ENCODE measurements at places on chromosomes 3 and 15.

- DNase-seq: no peak
Measured at GRCh38 chr3:110816008-110816407, 255.6 kb upstream of the NECTIN3 start.

- DNase-seq: no peak
Measured at GRCh38 chr3:182967218-182968204, 12.8 kb downstream of the DCUN1D1 start.

GRCh38 chr15:59349680-59350420 is 22.8 kb downstream of the MYO1E start:
- no peak for DNase-seq

DNA sequence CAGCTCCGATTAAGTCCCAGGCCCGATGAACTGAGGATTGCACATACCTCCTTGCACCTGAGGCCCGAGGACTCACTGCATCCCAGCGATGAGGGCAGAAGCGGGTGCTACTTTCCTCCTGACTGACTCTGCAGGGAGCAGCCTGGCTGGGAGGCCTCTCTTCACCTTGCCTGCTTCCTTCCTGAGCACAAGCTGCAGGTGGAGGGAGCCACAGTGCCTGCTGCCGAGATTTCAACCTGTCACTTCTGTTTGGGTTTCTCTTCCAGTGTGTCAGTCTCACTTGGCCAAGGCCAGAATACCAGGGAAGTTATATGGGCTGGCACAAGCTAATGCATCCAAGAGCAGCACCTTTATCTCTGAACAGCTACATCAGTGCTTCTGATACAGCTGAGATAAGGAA is 185.4 kb downstream of the NTRK3 start:
- no peak for DNase-seq

DNA sequence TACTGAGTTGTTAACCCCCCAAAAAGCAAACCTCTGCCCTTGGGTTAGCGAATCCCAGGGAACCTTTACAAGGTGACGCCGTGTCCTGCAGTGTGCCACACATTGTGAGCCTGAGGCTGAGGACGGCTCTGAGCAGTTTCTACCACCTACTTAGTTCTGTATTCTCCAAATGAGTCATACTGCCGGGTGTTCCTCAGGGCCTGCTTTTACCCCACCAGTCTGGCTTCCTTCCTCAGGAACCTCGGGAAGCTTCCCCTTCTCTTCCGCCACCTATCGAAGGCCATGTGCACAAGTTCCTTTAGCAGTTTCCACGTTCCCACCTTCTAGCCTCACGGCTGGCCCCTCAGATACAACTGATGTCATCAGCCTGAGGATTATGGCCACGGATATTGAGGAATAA is 384.0 kb upstream of the TPM1 start:
- DNase-seq: no peak

- no peak for DNase-seq
Measured at GRCh38 chr3:18241837-18242236, 183.3 kb downstream of the SATB1 start.

DNA sequence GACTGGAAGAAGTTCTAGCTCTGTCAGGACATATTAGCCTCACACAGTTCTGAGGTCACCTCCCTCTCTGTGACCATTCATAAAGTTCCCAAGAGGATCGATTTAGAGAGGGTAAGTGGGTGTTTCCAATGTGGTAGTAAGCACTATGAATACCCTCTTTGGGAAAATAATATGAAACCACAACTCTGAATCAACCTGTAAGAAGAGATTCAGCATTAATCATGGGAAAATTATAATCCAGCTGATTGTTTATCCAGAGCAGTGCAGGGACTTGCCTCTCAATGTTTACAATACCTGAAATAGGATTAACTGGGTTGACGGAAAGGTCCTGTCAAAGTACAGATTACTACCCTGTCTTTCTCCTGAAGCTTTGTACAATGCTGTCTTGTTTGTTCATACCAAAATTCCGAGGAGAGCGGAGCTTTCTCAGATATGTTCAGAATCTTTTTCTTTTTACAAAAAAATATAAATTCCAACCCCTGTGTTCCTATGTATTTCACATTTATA is 302.9 kb upstream of the DPPA4 start:
- no peak for DNase-seq

DNA sequence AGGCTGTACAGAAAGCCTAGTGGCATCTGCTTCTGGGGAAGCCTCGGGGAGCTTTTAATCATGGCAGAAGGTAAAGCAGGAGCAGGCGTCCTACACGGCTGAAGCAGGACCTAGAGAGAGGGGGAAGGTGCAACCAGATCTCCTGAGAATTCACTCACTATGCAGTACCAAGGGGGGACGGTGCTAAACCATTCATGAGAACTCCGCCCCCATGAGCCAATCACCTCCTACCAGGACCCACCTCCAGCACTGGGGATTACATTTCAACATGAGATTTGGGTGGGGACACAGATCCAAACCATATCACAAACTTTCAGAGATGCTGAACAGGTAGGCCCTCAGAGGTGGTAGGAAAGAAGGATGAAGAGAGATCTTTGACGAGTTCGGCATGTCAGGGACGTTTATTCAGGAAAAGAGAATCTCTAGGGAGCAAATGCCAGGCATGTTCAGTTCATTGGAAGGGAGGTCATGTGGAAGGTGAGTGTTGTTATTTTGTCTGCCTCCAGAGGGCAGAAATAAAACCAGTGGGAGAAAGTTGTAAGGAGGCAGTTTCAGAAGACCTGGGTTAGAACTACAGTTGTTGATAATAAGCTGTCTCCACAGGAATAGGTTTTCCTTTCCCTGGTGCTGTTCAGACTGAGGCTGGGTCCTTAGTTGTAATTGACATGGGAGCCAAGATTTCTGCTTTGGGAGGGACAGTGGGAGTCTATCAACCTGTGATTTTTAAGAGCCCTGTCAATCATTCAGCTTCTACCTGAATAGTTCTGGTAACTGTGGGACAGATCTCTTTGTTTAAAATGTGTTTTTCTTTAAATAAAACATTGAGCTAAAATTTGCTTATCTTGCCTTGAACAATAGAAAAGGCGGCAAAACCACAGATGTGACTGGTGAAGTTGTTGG is 4.3 kb upstream of the FNDC3B start:
- DNase-seq: no peak

GRCh38 chr15:84910928-84911623 is 26.6 kb downstream of the SLC28A1 start:
- no peak for DNase-seq

DNA sequence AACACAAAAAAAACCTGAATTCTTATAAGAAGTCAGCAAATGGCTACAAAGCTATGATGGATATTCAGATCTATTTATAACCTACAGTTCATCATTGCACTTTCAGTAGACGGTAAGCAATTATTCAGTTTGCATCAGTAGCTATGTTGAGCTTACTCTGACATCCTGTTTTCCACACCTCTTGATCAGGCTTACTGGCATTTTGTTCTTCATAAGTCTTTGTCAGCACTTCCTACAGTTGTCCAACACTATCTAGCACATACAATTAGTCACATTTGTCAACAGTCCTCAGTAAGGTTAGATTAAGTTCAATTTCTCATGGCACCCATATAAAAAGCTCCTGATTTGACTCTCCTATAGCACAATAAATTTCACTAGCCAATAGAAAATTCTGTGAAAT is 71.2 kb upstream of the ST3GAL6 start:
- DNase-seq: no peak

DNA sequence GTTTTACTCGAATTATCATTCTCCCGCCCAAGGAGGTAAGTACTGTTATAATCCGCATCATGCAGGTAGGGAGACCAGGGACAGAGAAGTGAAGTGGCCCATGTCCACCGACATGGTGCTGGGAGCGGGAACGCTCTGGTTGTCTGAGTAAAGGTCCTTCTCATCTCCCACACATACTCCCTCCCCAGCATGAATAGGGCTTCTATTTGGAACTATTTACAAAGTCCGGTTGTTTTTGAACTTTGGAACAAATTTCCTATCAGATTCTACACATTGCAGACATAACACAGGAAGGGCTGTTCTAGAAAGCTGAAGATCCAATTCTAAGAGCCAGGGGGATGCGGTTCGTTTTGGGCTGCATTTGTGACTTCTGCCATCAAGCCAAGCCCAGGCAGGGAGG is 94.8 kb upstream of the TLE3 start:
- no peak for DNase-seq

- DNase-seq: no peak
Measured at GRCh38 chr15:100753503-100753902, 126.1 kb upstream of the ALDH1A3 start.

GRCh38 chr3:115831864-115832263 is 208.6 kb downstream of the GAP43 start:
- DNase-seq: no peak

GRCh38 chr3:15892311-15893227 is 94.8 kb upstream of the ANKRD28 start:
- no peak for DNase-seq

- no peak for DNase-seq
Measured at GRCh38 chr15:89958107-89958805, 42.9 kb upstream of the ZNF710 start.

GRCh38 chr3:60810881-60811280 is 440.4 kb downstream of the FHIT start:
- no peak for DNase-seq

DNA sequence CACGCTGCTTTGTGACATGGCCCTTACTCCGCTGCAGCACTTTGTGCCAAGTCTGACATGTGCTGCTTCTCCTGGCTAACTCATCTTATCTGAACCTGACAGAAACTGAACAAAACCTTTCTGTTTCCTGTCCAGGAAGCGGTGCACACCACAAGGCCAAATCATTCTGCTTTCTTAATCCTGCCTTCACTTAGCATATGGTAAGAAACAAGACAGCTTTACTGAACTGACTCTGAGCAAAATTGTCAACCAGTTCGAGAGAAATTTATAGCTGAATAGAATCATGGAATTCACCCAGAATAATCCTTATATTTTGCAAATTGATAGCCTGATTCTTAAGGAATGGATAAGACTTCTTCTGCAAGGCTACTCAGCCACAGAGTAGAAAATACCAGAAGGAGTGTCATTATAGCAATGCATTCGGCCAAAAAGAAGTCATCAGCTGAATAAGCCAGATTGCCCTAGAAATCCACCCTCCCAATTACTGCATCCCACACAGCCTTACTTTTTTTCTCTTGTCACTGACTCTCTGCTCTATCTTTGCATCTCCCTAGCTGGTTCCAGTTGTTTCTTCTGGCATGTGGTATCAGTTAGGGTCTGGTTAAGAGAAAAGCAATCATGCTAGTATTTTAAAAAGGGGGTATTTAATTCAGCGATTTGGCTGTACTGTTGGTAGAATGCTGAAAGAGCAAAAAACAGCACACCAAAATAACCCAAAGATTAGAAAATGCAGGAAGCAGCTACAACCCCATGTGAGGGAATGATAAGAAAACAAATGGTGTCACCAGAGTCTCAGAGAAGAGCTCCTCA is 41.6 kb upstream of the STRIT1 start:
- no peak for DNase-seq

GRCh38 chr15:73437543-73438109 is 5.3 kb upstream of the REC114 start:
- DNase-seq: no peak

GRCh38 chr3:139561959-139562676 is 22.6 kb upstream of the RBP1 start:
- DNase-seq: no peak

- DNase-seq: no peak
Measured at GRCh38 chr3:182812123-182812522, 18.8 kb downstream of the ATP11B start.

DNA sequence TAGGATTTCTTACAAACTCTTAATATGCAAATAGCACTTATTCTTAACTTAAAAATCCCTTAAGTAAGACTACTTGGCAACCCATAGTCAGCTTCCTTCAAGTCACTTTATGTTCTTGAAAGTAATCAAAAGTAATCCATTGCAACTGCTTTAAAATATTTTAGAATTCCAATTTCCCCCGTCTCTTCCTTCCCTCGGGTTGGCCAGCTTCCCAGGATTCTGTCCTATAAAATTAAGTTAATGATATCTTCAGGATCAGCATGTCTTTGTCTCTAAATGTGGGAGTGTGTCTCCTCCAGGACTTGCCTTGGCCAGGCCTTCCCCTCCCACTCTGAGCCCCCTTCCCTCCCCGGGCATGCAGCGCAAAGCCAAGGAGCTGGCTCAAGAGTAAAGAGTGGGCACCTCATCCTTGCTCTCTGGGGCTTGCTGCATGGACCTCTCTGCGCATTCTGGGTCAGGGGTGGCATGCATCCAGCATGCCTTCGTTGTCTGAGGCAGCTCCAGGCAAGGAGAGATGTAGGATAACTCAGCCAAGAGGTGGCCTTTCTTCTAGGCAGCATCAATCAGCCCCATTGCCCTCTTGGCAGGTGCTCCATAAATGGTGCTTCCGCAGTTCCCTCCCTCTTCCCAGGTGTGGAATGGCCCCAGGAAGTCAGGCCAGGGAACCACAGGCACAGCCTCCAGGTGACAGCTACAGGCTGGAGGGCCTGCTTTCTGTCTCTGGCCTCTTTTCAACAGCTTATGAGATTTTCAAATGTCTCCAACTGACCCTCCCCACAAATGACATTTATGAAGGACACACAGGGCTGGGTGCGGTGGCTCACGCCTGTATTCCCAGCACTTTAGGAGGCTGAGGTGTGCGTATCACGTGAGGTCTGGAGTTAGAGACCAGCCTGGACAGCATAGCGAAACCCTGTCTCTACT is 108.7 kb upstream of the ALDH1A3 start:
- no peak for DNase-seq

GRCh38 chr3:6315906-6316305 is 545.0 kb upstream of the GRM7 start:
- no peak for DNase-seq

- DNase-seq: no peak
Measured at GRCh38 chr3:171274222-171274621, 186.0 kb downstream of the TNIK start.

- DNase-seq: no peak
Measured at GRCh38 chr15:51756482-51756881, 5.1 kb downstream of the TMOD2 start.

DNA sequence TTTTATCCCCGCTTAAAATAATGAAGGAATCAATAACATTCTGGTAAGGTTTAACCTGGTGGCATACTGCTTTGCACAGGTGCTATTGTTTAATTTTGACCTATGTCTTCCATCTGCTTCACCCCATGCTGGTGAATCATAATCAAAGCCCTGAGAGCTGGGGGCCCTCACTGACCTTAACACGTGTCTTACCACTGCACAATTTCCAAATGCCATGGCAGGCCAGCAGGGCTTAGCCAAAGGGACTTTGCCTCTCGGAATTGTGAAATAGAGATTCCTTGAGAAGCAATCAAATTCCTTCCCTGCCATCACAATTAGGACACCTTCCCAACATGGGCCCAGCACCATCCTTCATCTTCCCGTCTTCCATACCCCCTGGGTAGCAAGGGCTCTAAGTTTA is 242.6 kb upstream of the THBS1 start:
- no peak for DNase-seq

DNA sequence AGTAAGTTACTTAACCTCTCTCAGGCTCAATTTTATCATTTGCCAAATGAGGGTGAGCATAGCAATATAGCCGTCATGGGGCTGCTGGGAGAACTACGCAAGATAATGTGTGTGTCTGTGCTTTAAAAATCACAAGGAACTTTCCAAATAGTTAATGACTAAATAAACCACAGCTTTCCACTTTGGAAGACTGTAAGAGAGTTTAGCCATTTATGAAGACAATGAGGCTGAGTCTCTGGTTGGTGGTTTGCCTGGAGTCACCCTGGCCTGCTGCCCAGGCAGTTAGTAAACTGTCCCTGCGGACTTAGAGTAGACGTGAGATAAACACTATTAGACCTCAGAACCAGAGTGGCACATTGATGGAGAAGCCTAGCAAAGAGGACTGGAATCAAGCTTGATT is 357.7 kb downstream of the CLSTN2 start:
- no peak for DNase-seq

GRCh38 chr3:188362405-188362831 is 208.5 kb downstream of the LPP start:
- DNase-seq: no peak

Data from activated gamma-delta T cell treated with Interleukin-2 at 50 U/mL for 16 hours (primary cell).